Activated CD8-positive, alpha-beta T cell treated with anti-CD3 and anti-CD28 coated beads, Interleukin-2, amount 10 ng/mL, durations not matched to agents 7 days and 5 days (primary cell): ENCODE measurements at places on chromosomes 6 and 20.
A peak's percentile ranks its signal among the peaks of the same experiment; 100 is the strongest.

- no peak overlapping the region for H3K27ac ChIP-seq
- DNase-seq = no peak
- H3K36me3 ChIP-seq = no peaks in the 10 kb centered on the region
- H3K4me1 ChIP-seq = no peaks in the 10 kb centered on the region
Observed at GRCh38 chr6:127637830-127638409, 60.9 kb downstream of the C6orf58 start.

DNA sequence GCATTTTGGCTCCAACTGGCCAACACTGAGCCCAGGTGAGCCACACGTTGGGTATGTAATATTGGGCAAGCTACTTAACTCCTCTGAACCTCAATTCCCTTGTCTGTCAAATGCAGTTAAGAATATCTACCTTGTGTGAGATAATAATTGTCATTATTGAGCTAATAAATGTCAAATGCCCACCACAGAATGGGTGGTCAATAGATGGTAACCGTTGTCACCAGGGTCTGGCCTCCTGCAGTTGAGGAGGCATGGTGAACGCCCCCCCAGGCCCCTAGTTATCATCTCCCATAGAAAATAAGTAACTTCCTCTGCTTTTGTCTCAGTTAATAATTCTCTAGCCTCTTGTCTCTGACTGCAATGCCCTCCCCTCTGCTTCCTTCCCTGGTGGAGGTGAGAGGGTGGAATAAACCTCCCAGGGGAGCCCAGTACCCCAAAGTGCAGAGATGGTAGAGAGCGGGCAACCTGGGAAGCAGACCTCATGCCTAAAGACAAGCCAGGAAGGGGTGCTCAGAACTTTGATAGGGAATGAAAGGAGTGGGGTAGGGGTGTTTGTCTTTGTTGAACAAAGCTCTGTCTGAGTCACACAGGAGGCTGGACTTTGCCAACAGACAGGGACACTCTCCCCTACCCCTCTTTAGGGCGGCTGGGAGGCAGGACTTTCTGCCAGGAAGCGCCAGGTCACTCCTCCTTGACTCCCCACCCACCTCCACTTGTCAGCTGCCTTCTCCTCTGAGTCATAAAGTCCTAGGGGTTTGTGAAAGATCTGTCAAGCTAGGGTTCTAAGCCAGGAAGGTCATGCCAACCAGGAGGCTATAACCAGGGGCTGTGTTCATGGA is 1.3 kb upstream of the UNC5CL start:
- no peaks in the 10 kb centered on the region for H3K27me3 ChIP-seq
- peak overlapping the region; percentile 27 for H3K27ac ChIP-seq
- H3K4me1 ChIP-seq = peaks cover 12% of the 10 kb centered on the region

DNA sequence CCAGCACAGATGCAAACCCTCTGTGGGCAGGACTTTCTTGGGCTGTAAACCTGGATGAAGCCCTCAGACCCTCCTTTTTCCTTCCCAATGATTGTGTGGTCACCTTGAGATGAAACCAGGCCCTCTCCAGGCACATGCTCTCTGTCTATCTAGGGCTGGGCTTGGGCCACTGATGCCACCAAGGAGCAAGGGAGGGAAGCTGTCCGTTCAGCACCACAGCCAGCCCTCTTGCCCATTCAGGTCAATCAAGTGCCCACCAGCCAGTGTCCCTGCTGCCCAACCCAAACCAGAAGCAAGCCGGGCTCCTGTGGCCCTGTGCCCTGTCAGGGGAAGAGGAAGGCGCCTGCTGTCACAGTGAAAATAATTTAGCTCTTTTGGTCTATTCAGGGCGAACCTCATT is 8.0 kb downstream of the STMN3 start:
- H3K4me3 ChIP-seq = no peak overlapping the region
- H3K27me3 ChIP-seq = no peaks in the 10 kb centered on the region
- H3K27ac ChIP-seq = no peak overlapping the region
- DNase-seq = no peak
- no peaks in the 10 kb centered on the region for H3K4me1 ChIP-seq

DNA sequence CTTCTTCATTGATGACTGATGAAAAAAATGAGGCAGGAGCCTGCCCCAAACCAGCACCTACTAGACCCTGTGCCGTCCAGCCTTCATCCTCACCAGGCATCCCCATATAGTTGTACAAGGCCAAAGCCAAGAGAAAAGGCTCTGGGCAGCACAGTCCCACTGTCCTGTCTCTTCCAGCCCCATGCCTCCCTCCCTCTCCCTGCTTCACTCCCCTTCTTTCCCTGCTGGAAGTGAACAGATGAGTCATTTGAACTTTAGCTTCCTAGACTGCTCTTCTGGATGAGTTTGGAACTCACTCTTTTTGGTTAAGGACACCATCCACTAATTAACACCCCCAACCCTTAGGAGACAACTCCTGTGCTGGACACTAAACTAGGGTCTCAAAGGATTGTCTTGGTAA is 235.2 kb downstream of the LRFN2 start:
- H3K27ac ChIP-seq = no peak overlapping the region
- DNase-seq = no peak
- no peaks in the 10 kb centered on the region for H3K36me3 ChIP-seq
- H3K27me3 ChIP-seq = no peaks in the 10 kb centered on the region
- H3K4me1 ChIP-seq = peaks cover 10% of the 10 kb centered on the region

DNA sequence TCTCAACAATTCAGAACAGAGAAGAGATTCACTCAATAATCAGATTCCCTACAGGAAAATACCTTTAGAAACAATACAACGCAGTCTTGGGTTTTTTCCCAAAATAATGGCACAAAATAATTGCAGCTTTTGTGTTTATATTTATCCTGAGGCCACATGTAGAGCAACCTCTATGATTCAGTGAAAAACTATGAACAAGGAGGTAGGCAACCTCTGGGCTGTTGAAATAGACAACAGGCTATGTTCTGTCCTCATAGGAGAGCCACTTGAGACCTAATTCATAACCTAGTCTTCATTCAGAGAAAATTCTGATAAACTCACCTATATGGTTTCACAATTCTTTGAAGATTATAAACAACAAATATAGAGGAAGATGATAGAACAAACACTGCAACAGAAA is 118.3 kb downstream of the KHDC1L start:
- H3K4me1 ChIP-seq = no peaks in the 10 kb centered on the region
- no peak overlapping the region for H3K4me3 ChIP-seq
- DNase-seq = no peak
